H4 (cell line): ENCODE measurements at places on chromosomes 3 and 15. TPM values are rescaled to one million over a fixed set of nuclear protein-coding genes. Genes with fewer than 3 reads are reported as not detected.
A peak's percentile ranks its signal among the peaks of the same experiment; 100 is the strongest.

Gene SLC28A2
- total RNA-seq = not detected in 2 replicates

Gene GOLGA8M
- total RNA-seq = 0.95 TPM in 1 of 2 replicates, not detected in the other

Gene THRB
- total RNA-seq = 1.2 and 4.2 TPM in 2 replicates

Gene ANKUB1
- not detected in 2 replicates for total RNA-seq

Gene ZBED2
- total RNA-seq = not detected in 2 replicates

Gene CCR9
- not detected in 2 replicates for total RNA-seq

Gene NAA80
- 2.4 and 4.6 TPM in 2 replicates for total RNA-seq

Gene NEO1
- 40.2 and 47.7 TPM in 2 replicates for total RNA-seq

- DNase-seq = no peak
These were observed 7.5 kb downstream of the PSTPIP1 start for GRCh38 chr15:77002436-77002835.

DNA sequence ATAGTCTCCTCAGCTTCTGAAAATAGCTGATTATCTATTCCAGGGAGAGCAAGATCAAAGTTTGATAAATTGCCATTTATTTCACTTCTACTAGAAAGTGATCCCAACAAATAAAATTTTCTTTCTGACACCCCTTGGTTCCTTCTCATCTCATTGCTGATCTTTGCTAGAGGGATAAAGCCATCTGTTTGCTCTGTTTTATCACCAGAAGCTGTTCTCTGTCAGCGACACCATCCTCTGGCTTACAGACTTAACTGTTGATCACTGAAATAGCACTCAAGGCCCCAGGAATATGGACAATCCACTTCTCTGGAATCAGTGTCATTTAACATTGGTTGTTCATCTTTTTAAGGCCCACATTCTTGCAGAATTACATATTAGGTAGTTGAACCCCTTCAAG, 219.0 kb downstream of the LSAMP start:
- DNase-seq = no peak

DNA sequence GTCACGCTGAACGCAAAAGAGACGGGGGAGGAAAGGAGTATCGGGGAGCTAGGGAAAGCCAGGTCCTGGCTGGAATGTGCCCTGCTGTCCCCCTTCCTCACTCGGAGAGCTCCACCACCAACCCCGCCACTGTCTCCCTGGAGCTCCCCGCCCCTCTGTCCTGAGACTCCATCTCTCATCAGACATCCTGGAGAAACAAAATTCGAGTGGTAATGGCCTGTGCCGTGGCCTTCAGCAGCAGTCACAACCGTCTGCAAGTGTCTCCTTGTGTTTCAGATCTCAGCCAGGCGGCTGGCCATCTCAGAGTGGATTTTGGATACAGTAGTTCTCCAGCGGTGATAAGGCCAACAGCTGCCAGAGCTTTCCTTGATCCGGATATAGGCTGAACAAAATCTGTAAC, 76.9 kb downstream of the OCA2 start:
- no peak for DNase-seq

- DNase-seq = peak; percentile 81
These were observed 42.3 kb upstream of the CORO2B start for GRCh38 chr15:68536331-68537095.

DNA sequence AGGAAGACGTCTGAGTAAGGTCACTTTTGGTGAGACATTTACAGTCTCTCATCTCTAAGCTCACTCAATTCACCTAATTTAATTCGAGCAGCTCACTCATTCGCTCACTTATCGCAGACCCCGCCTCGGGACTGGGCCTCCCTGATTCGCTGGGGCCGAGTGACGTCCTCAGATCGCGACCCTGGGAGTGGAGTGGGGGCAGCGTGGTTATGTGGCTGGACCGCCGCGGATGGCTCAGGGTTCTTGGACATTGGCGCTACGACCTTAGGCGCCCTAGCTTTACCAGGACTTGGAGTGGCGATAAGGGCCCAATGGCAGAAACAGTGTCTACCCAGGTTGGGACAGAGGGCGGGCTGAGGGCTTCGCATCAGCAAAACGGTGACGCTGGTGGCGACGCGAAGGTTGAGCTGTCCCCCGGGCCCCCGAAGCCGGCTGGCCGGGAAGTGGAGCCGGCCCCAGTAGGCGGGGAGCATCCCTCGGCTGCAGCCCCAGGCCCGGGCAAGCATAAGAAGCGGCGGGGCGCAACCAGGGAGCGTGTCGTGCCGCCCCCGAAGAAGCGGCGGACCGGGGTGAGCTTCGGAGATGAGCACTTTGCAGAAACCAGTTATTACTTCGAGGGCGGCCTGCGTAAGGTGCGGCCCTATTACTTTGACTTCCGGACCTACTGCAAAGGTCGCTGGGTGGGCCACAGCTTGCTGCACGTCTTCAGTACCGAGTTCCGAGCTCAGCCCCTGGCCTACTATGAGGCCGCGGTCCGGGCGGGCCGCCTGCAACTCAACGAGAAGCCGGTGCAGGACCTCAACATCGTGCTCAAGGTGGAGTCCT, at the start of gene RPUSD2:
Gene RPUSD2 (plus strand): TSS at position 171 of the 825 bp plus-strand sequence. CDS start 39 bp downstream, at position 210.
- peak; percentile 85 for DNase-seq

- no peak for DNase-seq
These were observed 14.4 kb downstream of the CCDC32 start for GRCh38 chr15:40550341-40551037.

DNA sequence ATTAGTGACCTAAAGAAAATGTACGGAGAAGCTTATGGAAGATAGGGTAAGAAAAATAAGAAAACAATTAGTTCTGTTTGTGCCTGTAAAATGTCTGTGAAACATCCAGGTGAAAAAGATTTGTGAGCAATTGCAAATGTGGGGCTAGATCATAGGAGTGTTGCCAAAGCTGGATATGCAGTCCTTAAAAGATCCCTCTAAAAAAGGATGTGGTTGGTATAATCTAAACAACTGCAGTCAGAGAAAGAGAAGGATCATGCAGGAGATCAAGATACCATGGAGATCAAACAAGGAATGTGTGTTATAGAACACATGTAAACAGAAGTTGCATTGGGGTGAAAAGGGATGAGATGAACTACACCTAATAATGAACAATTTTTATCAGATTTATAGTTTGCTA, 116.8 kb downstream of the ALCAM start:
- peak; percentile 60 for DNase-seq

- no peak for DNase-seq
These were observed 209.4 kb downstream of the DIPK2A start for GRCh38 chr3:144181062-144181461.

DNA sequence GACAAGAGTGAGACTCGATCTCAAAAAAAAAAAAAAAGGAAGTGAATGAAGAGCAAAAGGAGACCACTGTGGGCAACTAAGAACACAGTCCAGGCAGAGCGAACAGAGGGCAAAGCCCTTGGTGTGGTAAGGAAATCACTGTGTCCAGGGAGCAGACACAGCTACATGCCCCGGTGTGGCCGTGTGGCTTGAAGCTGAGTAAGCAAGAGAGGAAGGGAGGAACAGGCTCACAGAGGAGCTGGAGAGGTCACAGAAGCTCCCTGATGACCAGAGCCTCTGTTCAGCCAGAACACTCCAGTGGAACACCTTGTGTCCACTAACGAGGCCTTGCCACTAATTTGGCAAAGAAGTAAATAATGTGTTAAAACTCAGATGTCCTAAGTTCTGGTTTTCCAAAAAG, 60.6 kb upstream of the GATA2 start:
- no peak for DNase-seq

GRCh38 chr3:15576475-15576874, 24.9 kb downstream of the HACL1 start:
- DNase-seq = no peak

- DNase-seq = no peak
These were observed 447.7 kb downstream of the FGF12 start for GRCh38 chr3:192279664-192280063.

DNA sequence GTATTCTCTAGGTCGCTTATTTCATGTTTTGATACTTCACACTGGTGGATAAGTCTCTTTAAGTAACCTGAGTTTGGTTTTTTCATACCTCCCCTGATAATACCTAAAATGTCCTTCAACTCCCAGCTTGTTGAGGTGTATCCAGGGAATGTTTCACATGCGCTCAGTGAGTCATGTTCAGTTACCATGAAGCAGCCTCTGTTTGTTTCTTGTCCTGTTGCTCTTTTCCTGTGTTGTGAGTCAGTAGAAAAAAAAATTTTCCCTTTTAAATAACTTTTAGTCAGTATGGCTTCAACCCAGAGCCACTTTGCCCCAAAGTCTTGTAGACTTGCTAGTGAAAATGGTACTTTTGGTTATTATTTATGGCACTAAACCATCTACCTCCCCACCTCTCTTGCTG, 278.4 kb upstream of the ZPLD1 start:
- DNase-seq = peak; percentile 19

- no peak for DNase-seq
These were observed 67.3 kb downstream of the THSD4 start for GRCh38 chr15:71182522-71182921.

DNA sequence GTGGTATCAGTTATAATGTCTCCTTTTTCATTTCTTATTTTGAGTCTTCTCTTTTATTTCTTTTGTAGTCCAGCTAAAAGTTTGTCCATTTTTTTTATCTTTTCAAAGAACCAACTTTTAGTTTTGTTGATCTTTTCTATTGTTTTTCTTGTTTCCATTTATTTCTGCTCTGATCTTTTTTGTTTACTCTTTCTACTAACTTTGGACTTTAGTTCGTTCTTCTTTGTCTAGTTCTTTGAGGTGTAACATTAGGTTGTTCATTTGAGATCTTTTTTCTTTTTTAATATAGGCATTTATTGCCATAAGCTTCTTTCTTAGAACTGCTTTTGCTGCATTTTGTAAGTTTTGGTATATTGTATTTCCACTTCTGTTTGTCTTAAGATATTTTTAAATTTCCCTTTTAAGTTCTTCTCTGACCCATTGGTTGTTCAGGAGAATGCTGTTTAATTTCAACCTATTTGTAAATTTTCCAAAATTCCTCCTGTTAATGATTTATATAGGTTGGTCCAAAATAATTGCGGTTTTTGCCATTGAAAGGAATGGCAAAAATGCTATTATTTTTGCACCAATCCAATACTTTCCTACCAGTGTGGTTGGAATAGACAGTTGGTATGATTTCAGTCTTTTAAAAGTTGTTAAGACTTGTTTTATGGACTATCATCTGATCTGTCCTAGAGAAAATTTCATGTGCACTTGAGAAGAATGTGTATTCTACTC, 51.2 kb downstream of the KAT2B start:
- no peak for DNase-seq

- no peak for DNase-seq
These were observed 21.0 kb upstream of the DPH6 start for GRCh38 chr15:35566991-35567390.

GRCh38 chr15:99957642-99958013, 224.4 kb upstream of the LYSMD4 start:
- DNase-seq = no peak

- DNase-seq = no peak
These were observed 76.2 kb downstream of the CRYGS start for GRCh38 chr3:186467969-186468368.

DNA sequence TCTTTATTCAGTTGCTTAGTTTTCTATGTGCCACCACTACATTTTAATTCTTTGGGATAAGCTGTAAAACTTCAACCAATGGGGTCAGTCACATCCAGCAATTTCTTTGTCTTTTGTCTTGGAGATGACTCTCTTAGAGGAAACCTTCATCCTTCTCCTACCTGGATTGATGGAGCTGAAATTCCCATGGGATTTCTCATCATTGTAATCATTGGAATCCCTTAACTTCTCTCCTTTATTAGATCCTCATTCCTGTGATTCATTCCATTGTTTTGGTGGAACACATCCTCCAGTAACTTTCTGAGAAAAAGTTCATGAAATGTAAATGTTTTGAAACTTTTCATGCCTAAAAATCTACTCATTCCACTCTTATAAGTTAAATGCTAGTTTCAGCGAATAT, 9.6 kb upstream of the PLOD2 start:
- no peak for DNase-seq

DNA sequence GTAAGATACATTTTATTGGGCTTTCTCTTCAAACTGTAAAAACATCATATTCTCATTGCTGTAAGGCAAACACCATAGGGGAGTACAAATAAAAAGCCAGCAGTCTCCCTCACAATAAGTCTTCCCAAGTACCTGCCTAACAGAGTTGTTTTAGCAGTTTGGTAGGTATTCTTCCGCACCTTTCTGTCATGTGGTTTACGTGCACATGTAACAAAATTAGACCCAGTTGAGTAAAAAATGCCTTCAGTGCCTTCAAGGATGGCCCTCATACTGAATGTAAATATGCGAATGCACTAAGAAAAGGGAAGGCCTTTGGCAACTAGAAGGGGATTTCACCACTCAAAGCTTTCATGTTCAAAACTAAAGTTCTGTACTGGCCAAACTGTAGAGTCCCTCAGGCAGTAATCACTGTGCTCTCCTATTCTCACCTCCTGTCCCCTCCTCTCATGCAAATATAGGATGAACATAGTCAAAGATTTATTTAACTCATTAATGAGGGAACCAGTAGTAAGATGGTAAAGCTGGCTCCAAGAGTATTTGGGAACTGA, 26.4 kb downstream of the USP3 start:
- no peak for DNase-seq

- peak; percentile 36 for DNase-seq
These were observed 688 bp downstream of the SETD5 start for GRCh38 chr3:9397906-9398699.

DNA sequence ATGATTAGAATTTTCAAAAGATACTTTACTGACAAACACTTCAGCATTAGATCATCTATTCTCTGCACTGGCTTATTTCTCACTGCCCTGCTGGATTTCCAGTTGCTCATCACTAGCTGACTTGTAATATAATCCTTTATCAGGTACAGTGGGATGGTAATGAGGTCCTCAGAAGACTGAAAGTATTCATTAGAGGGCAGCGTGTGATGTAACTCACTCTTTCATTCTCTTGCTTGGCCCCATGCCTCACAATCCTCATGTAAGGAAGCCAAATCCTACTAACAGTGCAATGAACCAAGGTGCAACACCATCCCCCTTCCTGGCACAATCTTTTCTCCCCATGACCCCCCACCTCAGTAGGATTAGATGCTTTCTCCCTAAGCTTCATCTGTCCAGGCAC, 289.9 kb downstream of the CTNNB1 start:
- DNase-seq = no peak

DNA sequence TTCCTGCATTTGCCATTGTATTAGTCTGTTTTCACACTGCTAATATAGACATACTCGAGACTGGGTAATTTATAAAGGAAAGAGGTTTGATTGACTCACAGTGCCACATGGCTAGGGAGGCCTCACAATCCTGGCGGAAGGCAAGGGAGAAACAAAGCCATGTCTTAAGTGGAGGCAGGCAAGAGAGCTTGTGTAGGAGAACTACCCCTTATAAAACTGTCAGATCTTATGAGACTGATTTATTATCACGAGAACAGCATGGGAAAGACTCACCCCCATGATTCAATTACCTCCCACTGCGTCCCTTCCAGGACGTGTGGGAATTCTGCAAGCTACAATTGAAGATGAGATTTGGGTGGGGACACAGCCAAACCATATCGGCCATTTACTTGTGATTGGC, 27.8 kb downstream of the YEATS2 start:
- DNase-seq = no peak

- DNase-seq = peak; percentile 80
These were observed 9.1 kb downstream of the HDC start for GRCh38 chr15:50256188-50257041.

GRCh38 chr3:179716811-179717210, 64.0 kb downstream of the USP13 start:
- no peak for DNase-seq

GRCh38 chr3:156443079-156443478, 111.8 kb downstream of the SSR3 start:
- DNase-seq = no peak
